ENCODE measurements at places on chromosomes 1 and 21.
A peak's percentile ranks its signal among the peaks of the same experiment; 100 is the strongest.

- no peak for DNase-seq
These were observed 4.4 kb upstream of the RHEX start for GRCh38 chr1:206048582-206048981.

DNA sequence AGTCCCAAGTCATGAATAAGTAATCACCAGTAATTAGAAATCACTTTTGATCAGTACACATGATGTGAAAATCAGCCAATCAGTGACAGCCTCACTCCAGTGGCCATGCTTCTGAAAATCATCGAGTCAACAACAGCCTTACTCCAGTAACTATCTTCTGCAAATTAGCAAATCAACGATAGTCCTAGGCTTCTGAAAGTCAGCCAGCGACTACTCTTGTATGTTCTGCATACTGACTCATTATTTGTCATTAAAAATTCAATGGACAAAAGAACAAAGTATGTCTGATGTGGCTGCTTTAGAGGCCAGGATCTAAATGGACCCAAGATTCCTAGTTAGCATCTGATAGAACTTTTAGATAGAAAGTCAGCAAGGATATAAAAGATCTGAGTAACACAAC, 102.5 kb downstream of the GPR52 start:
- no peak for DNase-seq

- DNase-seq = no peak
These were observed 6.6 kb downstream of the ANGPTL1 start for GRCh38 chr1:178864326-178864725.

DNA sequence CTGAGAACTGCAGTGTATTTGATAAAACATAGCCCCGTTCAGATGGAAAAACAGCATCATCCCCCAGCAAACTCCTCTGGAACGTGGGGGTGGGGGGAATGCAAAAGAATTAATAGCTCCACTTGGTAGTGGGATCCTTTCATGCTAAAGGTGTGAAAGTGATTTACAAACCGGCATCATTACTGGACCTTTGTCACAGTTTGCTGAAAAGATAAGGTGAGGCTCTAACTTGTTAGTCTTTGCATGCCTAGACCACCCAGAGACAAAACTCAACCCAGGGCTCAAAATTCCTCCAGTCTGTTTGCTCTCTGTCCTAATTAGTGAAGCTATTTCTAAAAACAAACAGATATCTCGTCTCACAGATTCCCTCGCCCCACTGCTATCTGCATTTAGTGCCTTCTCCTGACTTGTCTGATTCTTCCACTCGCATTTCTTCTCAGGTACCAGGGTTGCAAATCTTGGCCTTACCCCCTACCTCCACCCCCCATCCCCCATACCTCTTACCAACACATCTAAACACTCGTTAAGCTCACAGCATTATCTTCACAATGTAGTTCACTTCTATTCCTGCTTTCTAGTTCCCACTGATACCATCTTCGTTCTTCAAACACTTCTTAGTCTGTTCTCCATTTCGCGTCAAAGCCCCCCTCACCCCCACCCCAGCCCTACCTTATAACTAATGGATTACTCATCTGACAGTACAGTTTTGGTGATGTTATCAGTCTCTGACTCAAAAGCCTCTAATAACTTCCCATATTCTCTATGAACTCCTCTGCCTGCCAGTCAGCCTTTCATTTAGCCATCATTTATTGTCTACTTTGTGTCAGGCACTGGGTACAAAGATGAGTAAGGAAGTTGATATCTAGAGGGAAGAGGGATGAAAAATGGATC, 11.8 kb downstream of the IER5 start:
- DNase-seq = no peak

GRCh38 chr1:116411784-116412479, 38.9 kb downstream of the ATP1A1 start:
- DNase-seq = no peak

- no peak for DNase-seq
These were observed 7.2 kb downstream of the PARP1 start for GRCh38 chr1:226400519-226401354.

GRCh38 chr1:8562881-8563865, 245.3 kb downstream of the SLC45A1 start:
- DNase-seq = no peak

GRCh38 chr1:230300322-230301301, 125.5 kb downstream of the PGBD5 start:
- peak; percentile 60 for DNase-seq

GRCh38 chr1:61638296-61638695, 86.6 kb downstream of the TM2D1 start:
- no peak for DNase-seq

- DNase-seq = no peak
These were observed 125.0 kb downstream of the LYPLAL1 start for GRCh38 chr1:219298571-219299148.

DNA sequence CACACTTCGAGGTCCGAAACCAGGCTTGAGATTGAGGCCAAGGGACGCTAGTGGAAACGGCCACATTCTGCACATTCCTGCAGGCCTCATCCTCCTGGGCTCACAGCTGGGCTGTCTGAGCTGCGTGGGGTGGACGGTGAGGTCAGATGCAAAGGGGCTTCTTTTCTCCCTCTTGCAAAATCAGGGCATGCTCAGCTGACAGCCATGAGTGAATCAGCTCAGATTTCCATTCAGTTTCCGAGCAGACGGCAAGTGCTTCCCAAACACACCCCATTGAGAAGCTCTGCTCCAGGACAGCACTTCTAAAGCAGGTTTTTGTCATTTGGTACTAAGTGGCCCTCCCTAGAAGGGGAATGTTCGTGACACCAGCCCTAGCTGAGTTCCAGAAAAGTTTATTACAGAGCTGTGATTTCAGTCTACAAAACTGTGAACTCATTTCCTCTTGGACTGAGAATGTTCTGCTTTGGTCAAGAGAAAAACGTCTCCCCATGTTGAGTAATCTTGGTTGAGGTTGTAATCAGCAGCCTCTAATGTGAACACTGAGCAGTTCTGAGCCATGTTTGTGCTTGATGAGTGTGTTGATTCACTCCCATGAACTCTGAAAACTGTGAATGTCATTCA, 10.0 kb downstream of the PDPN start:
- DNase-seq = no peak

DNA sequence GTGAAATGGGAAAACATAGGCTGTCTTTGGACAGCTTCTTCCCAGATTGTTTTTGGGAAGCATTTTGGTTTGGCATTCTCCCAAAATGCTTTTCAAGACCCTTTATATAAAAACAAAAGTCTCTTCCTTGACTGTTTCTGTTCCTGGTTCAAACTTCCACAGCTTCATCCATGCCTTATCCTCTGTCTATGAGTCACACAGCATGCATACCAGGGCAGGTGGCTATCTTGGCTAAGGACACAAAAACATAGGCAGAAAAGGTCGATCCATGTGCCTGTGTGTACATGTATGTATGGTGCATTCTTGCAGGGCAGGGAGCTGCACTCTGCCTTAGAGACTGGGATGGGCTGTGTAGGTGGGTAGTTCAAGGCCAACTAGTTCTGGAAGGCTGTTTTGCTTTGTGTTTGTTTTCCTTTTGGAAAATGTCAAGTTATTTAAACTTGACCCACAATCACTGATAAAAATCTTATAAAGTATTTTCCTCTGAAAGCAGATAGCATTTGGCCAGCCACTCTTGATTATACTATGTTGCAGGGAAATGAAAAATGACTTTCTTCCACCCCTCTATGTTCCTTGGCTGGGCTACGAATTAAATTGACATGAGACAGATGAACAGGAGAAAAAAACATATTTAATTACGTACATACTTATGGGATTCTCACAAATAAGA, 437.0 kb downstream of the SIPA1L2 start:
- DNase-seq = no peak

DNA sequence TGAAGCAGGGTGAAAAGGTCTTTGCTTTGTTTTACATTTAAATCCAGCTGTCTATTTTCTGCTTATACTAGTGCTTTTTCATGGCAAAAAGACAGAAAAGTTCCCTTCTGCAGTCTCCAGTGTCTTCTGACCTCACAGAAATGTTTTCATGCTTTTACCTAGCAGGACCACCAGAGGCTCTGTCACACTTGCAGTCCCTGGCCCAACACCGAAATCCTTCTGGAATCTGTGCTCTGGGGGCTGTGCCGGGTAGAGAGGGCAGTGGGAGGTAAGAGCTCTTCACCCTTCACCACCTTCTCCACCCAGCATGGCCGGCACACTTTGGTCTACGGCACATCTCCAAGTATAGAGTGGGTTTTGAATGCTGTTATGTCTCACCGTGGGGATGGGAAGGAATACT, 20.8 kb downstream of the GNAT2 start:
- DNase-seq = no peak

DNA sequence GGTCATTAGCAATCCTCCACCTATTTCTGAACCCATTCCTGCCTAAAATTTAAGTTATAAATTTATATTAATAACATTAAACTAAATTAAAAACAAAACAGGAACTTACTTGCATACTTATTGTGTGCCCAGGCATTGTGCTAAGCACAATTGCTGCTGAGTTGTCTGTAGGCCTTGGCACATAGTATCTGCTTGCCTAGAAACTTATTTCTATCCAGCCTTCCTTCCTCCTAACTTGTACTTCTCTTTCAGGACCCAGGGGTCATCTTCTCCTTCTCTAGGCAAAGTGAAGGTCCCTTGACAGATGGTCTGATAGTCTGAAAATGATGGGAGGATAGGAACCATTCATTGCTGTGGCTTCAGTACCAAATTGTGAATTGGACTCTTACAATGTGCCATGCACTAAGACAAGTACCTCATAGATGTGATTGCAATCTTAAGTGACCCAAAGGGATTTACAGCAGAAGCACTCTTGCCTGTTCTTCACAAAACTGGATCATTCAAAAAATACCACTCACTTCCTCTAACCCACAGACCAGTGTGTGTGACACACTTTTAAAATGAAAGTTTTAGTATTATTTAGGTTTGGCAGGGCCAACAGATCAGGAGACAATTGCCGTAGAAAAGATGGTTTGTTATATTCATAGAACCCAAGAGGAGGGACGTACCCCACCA, 10.3 kb upstream of the CD101 start:
- no peak for DNase-seq

DNA sequence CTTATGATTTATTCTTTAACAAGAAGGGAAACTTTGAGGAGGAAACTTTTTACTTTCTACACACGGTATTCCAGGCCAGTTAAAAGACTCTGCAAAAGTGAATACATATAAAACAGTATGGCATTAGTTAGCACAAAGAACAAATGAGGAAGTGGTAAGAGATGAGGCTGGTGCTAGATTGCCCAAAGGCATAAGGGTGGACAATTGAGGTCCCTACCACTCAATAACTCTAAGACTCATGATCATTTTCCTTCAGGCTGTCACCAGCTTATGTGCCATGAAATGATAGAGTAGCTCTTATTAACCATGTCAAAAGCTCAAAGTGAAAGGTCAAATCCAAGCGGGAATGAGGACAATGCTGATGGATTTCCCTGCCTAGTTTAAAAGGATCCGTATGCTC, 124.5 kb downstream of the TBX15 start:
- no peak for DNase-seq

GRCh38 chr1:44628962-44629756, 45.1 kb downstream of the TMEM53 start:
- no peak for DNase-seq

- no peak for DNase-seq
These were observed 81.4 kb downstream of the NENF start for GRCh38 chr1:212514056-212514614.

GRCh38 chr1:166032572-166033371, 134.0 kb downstream of the FAM78B start:
- DNase-seq = no peak

DNA sequence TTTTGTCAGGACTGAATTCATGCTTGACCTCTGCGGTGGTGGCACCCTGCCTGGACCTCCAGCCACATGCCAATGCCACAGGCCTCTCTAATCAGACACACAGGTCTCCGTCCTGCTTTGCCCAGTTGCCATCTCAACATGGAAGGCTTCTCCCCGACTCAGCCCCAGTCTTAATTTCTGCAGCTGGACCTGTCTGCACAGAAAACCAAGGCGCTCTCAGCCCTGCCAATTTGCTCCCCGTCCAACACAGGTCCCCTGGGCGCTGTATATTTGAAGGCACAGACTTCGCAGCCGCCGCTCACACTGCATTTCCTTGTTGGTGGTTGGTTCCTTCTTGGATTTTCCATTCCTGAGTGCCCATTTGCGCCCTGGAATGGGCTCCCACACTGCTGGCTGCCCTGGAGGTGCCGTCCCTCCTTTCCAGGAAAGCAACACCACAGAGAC, 28.0 kb upstream of the PLEKHG5 start:
- no peak for DNase-seq

DNA sequence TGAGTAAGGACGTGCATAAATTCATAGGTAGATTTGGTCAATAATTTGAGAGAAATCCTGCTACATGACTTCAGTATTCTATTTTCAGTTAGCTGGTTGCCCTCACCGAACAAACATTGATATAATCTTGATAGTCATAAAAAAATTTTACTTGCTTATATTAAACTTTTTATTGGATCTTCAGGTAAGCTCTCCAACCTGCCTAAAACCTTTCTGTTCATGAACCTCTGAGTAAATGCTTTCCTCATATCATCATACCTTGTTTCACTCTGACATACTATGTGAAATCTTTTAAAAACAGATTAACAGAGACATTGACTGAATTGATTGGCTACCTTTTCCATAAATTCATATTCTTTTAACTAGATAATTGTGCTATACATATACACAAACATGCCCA, 299.0 kb downstream of the NCAM2 start:
- no peak for DNase-seq

GRCh38 chr1:101653482-101653946, 343.2 kb downstream of the OLFM3 start:
- no peak for DNase-seq

GRCh38 chr21:33058957-33059356, 11.0 kb upstream of the OLIG1 start:
- no peak for DNase-seq

DNA sequence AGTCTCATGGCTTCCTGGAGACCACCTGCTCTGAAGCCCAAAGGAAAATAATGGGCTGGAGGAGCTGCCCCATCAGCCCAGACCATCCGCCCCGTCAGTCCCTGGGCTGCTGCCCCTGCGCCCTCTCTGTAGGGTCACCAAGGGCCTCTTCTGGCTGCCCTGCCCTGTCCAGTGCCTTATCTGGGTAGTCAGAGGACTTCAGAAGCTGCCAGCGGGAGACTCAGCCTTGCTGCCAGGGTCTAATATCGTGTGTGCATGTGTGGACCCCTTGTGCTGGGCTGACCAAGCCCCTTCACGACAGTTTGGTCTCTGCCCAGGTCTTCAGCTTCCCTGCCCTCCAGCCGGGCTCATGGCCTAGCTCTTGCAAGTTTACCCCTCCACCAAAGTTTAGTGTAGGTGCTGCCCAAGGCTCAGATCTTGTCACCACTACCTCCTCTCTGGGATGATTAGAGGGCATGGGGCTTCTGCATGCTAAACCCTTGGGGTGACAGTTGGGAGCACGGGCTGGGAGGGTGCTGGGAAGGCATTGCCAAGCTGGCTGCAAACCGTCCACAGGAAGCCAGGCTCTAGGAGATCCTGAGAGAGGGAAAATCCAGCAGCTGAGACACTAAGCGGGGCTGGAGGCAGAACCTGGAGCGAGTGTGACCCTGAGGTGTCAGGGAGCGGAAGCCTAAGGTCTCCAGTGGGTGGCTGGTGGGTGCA, 20.6 kb downstream of the NENF start:
- no peak for DNase-seq

- no peak for DNase-seq
These were observed 74.6 kb downstream of the CD247 start for GRCh38 chr1:167443757-167444156.

GRCh38 chr1:160666079-160666442, 19.2 kb upstream of the SLAMF1 start:
- no peak for DNase-seq

GRCh38 chr1:181135437-181135731, 46.9 kb downstream of the IER5 start:
- no peak for DNase-seq

- no peak for DNase-seq
These were observed 1.8 kb upstream of the LIN9 start for GRCh38 chr1:226310637-226311195.

- no peak for DNase-seq
These were observed 60.6 kb downstream of the SIM2 start for GRCh38 chr21:36759348-36760083.

Data from naive B cell (primary cell).